Brain pericyte (primary cell): ENCODE measurements at places on chromosomes 7 and 10.

- no peak for DNase-seq
Observed at GRCh38 chr7:92798517-92799249, 37.7 kb downstream of the CDK6 start.

- DNase-seq, result no peak
Observed at GRCh38 chr10:124341768-124342135, 77.0 kb downstream of the OAT start.

DNA sequence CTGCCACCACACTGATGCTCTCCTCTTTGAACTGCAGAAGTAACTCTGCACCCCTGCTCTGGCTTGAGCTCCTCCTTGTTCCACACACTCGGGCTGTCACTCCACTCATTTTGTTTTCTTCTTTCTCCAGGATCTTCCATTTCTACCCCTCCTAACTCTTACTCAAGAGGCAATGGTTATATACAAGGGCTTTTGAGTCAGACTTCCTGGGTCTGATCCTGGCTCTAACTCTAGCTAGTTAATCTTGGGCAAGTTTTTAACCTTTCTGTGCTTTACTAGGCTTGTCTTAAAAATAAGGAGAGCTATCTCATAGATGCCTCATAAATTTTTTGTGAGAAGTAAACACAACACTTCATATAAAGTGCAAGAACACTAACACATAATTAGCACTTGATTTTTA is 45.3 kb upstream of the GNAI1 start:
- no peak for DNase-seq

- DNase-seq, result no peak
Observed at GRCh38 chr7:32660936-32661335, 165.6 kb downstream of the AVL9 start.

DNA sequence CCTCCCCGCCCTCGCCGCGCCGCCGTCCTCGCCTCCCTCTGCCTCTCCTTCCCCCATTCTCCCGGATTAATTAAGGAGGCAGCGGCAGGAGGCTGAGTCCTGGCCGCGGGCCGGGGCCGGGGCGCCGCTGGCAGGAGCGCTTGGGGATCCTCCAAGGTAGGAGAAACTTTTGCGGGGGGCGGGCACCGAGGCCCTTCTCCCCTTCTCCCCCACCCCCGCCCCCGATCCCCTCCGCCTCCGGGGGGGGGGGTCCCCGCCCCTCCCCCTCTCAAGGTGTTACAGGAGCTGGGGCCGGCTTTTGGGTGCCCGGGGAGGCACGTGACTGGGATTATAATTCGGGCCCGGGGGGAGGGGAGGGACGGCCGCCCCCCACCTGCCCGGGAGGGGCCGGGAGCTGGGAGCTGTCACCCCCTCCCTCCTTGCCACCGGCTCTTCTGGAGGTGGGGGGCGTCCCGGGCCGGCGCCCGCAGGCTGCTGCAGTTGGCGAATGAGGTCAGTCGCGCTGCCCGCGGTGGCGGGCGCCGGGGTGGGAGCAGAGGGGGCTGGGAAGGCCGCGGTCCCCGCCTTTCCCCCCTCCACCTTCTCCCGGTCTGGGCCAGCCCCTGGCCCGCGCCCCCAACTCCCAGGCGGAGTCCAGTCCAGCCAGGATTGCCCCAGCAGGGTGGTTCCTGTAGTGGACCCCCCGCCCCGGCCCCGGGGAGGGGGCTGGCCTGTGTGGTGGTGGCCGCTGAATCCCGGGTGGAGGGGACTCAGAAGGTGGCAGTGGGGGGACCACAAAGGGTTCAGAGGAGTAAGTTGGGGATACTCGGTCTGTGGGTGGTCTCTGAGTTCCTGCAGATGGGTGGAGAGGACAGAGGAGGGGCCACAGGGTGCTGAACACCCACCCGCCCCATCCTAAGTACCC is 567 bp downstream of the GTF2IRD1 start:
- no peak for DNase-seq

GRCh38 chr7:12570534-12571461 is at the start of gene SCIN:
Gene SCIN, plus strand, starts transcription at chr7:12570720. Its CDS starts 67 bp downstream, at chr7:12570787.
- DNase-seq, result no peak

DNA sequence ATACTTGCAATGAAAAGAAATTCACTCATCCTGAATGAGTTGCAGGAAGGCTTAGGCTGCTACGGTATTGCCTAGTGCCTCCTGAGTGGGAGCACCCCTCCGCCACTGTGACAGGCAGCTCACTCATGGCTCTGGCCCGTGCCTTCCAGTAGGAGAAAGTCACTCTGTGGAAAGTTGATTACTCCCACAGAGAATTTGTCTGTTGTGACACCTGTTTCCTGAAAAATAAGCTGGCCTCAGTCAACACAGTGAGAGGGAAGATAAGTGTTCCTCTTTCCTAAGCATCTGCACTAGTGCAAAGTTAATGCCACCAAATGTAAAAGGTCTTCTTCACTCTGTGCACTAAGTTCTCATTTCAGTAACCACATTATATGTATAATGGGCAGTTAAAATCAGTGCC is 158.8 kb upstream of the INHBA start:
- no peak for DNase-seq
